Stimulated activated CD4-positive, alpha-beta T cell treated with anti-CD3 and anti-CD28 coated beads, Interleukin-4, amount 100 ng/mL, for 24 hours (primary cell): ENCODE measurements at places on chromosomes 4 and X.

DNA sequence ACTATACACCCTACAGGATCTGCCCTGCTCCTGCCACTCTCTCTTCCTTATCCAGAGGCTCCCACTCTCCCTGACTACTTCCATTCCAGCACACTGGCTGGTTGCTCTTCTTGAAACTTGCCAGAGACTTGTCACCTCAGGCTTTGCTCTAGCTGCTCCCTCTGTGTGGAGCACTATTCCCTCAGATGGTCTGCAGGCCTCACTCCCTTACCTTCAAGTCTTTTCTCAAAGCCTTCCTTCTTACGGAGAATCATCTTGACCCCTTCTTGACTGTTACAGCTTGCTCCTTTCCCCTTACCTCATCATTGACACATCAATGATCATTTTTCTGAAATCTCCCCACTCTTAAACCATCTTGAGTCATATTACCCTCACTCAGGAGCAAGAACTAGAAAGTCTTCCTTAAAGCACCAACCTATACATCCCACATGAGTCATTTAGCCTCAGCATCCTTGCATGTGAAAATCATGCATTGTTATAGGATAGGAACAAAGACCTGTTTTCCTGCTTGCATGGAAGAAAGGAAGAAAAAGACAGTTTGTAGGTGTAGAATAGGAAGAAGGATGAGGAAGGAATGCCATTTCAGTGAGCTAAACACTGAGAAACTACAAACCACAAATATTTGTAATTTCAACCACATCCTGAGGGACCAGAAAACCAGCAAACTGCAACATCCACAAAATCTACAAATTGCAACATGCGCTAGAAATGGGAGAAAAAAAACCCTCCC is 55.7 kb downstream of the ANTXR2 start:
- DNase-seq = no peak

GRCh38 chr4:140174543-140174942 is 20.6 kb upstream of the MAML3 start:
- DNase-seq = no peak

DNA sequence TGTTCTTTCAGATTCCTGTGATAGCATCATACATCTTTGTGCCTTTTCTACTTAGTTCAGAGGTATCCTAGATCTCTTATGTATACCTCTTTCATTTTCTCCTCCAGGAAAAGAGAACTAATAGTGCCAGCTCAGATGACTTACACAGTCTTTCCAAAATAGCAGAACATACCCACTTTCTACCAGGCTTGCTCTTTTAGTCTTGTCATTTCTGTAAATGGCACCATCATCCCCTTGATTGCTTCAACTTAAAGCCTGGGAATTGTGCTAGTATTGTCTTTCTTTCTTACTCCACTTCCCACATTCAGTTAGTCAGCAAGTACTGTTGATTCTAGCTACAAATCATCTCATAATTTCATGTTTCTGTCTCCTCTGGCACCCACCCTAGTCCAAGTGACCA is 5.1 kb downstream of the APEX2 start:
- no peak for DNase-seq

GRCh38 chr4:180350901-180351300 is 1892.3 kb upstream of the TENM3 start:
- DNase-seq = no peak

- no peak for DNase-seq
These were observed 31.5 kb upstream of the KLHL2 start for GRCh38 chr4:165175879-165176278.

- DNase-seq = no peak
These were observed 116.6 kb downstream of the CPZ start for GRCh38 chr4:8709050-8709728.

DNA sequence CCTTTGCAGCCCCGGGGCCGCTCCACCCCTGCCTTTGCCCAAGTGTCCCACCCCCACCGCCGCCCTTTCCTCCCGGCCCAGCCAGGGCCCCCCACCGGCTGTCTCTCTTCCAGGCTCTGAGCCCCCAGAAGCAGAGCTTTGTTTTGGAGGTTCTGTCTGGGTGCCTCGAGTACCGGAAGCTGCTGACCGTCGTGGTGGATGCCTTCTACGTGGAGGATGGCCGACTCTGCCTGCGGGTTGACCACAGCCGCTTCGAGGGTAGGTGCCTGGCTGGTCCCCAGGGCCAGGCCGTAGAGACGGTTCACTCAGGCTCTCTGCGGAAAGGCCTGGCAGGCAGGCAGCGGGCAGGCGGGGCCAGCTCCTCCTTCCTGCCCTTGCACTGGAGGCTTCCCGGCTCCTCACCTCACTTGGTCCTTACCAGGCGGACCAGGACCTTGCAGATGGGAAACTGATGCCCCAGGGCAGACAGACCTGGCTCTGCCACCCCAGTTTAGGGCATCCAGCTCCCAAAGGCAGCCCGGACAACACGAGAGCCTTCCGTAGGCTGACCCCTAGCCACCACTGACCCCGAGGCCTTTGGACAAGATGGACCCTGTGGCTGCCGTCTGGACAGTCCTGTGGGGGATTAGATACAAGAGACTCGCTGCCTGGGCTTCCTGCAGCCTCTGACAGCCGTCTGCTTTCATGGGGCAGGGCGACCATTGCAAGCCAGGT is 18.2 kb downstream of the CFAP99 start:
- no peak for DNase-seq

DNA sequence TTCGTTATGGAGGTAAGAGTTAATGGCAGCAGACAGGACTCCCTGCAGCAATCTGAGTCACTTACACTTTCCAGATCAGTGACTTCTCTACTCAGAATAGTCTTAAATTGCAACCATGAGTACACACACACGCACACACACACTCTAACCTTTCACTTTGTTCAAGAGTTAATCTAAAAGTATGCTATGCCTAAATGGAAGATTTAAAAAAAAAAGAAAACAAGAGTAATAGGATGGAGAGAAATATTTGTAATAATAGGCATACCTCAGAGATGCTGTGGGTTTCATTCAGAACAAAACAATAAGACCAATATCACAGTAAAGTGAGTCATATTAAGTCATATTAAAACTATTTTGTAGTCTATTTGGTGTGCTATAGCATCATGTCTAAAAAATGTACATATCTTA is 969.1 kb upstream of the PCDH10 start:
- no peak for DNase-seq

- DNase-seq = no peak
These were observed 54.9 kb upstream of the PDE5A start for GRCh38 chr4:119683518-119683917.

DNA sequence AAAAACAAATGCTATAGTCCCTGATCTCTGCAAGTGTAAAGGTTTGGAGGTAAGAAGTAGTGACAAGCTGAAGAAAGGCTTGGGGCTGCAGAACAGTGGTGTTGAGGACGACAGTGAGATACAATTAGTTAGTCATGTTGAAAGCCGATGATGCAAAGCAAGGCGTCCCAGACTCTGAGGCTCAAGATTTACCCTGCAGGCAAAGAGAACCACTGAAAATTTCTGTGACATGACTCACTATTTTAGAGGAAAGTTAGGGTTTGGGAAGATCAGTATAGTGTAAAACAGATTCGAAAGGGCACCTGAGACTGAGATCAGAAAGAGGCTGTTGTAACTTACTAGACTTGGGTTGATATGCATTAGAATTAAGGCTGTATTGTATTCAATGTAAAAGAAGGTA is 281.3 kb upstream of the FTHL17 start:
- DNase-seq = no peak

- peak; percentile 82 for DNase-seq
These were observed 53.2 kb downstream of the C4orf51 start for GRCh38 chr4:145732895-145733880.

DNA sequence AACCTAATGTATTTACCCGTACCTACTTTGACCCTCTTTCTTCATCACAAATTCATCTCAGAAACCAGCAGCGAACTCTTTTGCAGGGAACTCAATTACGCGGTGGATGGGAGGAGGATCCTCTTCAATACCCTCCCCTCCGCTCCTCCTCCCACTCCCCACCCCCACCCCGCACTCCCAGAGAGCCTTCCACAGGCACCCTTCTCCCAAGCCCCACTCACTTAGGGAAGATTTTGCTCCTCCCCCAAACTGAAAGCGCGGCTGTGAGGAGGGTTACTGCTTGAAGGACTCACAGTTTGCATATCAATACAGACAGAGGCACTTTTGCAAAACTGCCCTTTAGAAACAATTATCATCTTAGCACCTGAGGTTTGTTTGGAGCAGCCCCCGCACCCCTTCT is 960 bp upstream of the IL1RAPL1 start:
- no peak for DNase-seq

DNA sequence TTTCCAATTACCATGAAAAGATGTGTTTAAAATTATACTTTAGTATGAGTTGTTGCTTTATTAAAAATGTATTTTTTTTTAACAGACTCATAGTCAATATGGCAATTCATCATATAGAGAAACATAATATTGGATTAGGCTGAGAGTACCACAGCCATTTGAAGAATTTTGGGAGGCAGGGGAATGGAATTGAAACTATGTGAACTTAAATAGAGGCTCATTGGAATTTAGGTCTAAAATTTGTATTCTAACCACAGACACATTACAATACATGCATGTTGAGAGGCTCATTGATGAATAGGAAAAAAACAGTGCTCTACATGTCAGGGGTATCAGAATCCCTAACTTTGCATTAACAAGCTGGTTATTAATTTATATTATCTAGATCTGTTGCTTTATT is 269.6 kb downstream of the DKK2 start:
- no peak for DNase-seq

DNA sequence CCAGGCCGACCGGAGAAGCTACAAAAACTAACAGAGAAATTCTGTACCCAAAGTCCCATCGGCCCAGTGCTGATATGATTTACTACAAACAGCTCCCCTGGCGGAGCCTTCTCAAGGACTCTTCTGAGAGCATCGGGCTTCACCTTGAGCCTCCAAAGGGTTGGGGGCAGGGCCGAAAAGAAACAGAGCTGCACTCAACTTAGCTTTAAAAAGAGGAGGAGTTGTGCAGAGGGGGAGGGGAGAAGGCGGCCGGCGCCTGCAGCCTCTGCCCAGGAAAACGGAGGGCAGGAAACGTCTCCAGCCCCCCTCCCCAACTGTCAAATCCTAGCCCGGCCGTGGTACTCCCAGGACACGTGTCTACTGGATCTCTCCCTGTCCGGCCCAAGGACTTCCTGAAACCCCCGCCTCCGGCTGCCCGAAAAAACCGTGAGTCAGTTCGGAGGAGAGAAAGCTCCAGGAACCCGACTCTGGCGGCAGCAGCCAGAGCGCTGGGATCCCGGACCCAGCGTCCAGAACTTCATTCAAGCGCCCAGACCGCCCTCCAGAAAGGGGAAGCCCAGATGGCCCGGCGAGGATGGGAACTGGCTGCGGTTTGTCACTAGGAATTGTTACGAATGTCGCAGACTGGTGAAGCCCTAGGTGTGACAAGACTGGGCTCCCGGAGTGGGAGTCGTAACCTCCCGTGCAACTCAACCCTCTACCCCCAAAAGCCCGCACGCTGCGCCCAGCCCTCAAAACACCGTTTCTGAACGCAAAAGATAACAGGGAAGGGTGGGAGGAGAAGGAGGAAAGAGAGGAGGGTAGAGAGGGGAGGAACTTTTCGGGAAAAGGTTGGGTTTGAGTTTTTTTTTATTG is 973 bp downstream of the ADAMTS3 start:
- DNase-seq = peak; percentile 6

- no peak for DNase-seq
These were observed 61.9 kb upstream of the TCEAL2 start for GRCh38 chrX:102063445-102064074.

GRCh38 chr4:24801136-24801855 is 5.9 kb downstream of the SOD3 start:
- DNase-seq = no peak

GRCh38 chrX:85611926-85612325 is 232.5 kb upstream of the POF1B start:
- no peak for DNase-seq

DNA sequence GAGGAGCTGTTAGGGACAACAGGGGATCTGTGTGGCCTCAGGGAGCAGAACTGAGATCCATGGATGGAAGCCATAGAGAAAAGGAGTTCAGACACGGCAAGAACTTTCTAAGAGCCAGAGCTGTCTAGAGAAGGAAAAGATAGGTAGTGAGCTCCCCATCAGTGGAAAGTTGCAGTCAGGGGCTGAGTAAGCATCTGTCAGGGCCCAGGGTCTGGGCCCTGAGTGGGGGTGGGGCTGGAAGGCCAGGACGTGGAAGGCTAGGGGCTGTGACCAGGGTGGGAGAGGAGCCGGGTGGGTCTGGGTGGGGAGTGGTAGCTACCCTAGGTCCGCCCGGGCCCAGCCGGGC is 324 bp upstream of the MSN start:
- no peak for DNase-seq

GRCh38 chrX:11319806-11320520 is 26.8 kb downstream of the AMELX start:
- DNase-seq = no peak

- no peak for DNase-seq
These were observed 542.3 kb upstream of the ADGRL3 start for GRCh38 chr4:60657807-60658206.

- peak; percentile 99 for DNase-seq
These were observed at the start of gene PPM1K for GRCh38 chr4:88284439-88285234. Gene PPM1K, minus strand, starts transcription at chr4:88284561. Its CDS starts 5,978 bp downstream, at chr4:88278583.

- no peak for DNase-seq
These were observed 107.7 kb upstream of the ATXN3L start for GRCh38 chrX:13427441-13428052.

DNA sequence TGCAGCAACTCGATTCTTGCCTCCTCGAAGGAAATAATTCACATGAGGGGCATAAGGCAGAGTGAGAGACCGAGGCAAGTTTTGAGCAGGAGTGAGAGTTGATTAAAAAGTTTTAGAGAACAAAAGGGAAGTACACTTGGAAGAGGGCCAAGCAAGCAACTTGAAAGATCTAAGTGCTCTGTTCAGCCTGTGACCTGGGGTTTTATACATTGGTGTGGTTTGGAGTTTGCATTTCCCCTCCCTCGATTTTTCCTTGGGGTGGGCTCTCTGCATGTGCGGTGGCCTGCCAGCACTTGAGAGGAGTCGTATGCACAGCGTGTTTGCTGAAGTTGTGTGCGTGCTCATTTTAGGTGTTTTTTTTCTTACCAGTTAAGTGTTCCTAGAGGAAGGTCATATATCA is 356.4 kb downstream of the KLHL4 start:
- no peak for DNase-seq

DNA sequence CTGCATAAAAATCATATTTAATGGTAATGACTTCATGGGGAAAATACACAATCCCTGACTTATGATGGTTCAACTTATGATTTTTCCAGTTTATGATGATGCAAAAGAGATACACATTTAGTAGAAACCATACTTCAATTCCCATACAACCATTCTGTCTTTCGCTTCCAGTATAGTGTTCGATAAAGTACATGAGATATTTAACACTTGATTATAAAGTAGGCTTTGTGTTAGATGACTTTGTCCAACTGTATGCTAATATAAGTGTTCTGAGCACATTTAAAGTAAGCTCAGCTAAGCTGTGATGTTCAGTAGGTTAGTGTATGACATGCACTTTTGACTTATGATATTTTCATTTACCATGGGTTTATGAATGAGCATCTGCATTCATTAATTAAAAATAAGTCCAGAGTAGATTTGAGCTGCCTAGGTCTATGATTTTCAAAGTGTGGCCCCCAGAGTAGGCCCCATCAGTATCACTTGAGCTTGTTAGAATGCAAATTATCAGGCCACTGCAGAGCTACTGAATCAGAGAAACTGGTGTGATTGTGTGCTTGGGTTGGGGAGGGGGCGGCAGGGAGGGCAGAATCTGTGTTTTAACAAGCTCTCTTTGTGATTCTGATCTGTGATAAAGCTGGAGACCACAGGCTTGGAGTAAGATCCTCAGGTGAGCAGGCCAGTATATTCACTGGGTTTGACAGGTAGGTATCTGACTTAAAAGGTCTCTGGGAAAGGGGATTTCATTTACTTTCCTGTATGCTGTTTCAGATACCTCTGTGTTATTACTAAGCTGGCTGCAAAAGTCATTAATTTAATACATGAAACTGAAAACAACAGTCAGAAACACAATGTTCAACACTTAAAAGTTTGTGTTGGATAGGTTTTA is 8.4 kb downstream of the ATP10D start:
- no peak for DNase-seq
